Anterior cingulate cortex (tissue), 58 donors: ENCODE measurements at places on chromosomes 6 and 20.

DNA sequence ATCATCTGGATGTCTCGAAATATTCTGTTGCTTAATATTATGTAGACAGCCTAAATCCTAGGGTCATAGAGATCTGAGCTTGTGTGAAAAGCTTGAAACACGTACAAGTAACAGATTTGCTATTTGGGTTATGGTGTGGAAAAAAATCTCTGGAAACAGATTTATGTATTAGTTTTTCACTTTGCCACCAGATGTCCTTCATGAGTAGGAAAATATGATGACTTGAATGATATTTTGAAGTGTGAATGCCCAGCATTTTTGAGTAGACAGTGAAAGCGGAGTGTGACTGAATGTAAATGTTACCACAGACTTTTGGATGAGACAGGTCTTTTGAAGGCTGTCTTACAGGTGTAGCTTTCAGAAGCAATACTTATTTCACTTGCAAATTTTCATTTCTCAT lies 4.2 kb upstream of the BMP6 start:
- DNase-seq, result no peak

DNA sequence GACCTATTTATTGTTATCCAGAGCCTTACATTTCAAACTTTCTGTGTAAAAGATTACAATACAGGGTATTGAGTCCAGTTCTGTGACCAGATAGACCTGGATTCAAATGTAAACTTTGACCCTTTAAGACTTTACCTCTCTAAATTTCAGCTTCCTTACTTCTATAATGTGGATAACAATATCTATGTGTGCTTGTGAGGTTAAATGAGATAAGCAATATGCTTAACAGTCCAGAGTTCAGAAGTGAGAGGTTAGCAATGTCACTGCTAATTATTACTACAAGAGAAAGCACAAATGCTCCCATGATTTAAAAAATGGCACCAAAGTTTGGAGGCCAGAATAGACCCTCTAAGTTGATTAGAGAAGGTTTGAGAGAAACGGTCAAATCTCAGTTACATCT lies 27.5 kb downstream of the EPB41L2 start:
- no peak for DNase-seq

DNA sequence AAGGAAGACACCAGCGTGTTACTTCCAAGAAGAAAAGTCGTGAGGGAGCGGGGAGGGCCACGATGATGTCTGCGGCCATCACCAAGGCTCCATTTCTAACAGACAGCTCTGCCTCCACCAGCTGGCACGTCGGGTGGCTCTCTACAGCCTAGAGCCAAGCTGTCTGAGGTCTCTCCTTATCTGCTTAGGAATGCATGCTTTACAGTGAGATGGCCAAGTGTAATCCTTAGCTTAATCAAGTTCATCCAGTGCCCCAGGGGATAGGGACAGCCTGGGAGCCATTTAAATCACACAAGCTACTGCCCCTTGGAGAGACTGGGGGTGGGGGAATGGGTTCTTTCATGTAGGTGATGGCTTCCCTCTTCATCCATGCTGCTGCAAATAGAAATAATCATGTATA lies 213.8 kb upstream of the CST7 start:
- DNase-seq, result no peak

GRCh38 chr6:69391106-69391505 lies 405.7 kb downstream of the LMBRD1 start:
- no peak for DNase-seq
